ENCODE measurements at places on chromosomes 5 and 9.

GRCh38 chr9:1152171-1152570 is 102.0 kb downstream of the DMRT2 start:
- no peak for DNase-seq

DNA sequence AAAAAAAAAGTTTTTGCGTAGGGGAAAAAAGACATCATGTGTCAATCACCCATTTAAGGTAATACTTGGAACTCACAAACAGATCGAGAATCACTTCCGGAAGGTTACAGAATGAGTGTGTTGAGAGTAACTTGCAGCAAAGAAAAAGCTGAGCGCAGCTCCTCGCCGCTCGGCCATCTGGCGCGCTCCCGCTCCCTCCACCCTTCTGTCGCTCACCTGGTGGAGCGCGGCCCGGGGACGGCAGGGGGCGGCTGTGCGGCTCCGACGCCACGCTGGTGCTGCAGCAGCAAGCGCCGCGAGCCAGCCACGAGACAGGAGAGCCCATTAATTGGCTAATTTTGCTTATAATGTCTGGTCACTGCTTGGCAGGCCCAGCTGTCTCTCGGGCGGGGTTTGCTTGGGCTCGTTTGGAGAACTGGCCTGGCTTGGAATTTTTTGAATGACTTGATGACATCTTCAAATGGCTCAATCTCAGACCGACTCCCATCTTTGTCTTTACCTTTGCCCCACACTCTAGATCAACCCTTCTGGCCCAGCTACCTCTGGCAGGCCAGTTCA is 601.8 kb downstream of the CCDC171 start:
- DNase-seq: peak; percentile 64

GRCh38 chr9:13491493-13492424 is 212.3 kb upstream of the MPDZ start:
- no peak for DNase-seq

DNA sequence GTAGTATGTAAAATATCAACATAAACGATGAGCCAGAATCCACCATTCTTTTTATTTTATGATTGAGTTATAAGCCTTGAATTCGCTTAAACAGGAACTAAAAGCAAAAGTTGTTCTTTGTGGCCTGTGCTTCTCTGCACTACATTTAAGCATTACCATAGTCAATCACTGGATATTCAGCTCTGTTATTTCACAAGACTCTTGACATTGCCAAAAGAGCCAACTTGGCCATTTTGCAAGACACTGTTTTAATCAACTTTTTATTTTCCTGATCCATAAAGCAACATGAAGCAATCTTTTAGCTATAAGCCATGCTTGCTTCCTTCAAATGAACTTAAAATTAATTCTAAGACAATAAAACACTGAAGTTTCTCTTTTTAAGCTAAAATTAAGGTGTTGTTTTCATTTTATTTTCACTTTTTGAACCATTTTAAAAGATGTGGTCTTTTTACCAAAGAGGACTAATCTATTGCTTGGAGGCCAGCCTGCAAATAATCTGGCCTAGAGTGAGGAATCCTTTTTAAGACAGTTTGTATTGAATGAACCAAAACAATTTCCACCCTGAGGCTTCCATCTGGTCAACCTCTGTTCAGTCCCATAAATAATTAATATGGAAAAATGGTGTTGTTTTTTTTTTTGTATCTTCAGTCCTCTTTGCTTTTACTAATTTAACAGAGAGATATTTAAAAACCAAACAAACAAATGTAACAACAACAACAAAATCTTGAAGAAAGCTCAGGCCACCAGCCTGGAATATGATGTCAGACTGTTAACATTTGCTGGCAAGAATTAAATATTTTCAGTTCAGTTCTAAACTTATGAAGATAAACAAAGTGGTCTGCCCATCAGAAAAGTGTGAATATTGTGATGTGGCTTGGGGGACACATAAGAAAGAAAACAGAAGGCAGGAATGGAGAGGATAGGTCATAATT is 274.4 kb downstream of the MARCHF11 start:
- DNase-seq: no peak

DNA sequence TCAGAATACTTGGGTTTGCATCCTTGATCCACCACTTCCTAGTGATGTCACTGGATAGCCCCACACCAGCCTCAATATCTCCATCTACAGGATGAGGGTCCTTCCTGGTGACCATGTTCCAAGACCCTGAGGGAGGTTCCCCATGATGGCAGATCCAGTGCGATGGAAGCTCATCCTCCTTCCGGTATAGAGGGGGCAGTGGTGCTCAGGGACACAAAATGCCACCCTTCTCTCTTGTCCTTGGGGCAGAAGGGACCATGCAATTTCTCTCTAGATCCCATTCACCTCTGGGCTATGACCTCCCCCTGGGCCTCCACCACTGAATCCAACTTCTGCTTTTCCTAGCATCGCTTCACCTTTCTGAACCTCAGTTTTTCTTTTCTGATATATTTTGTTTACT is 5.4 kb upstream of the SLC25A51 start:
- DNase-seq: no peak

- no peak for DNase-seq
These were observed 428.8 kb downstream of the ARHGEF28 start for GRCh38 chr5:74054641-74055421.

- peak; percentile 89 for DNase-seq
These were observed 15.4 kb downstream of the TRAF2 start for GRCh38 chr9:136901516-136902258.

DNA sequence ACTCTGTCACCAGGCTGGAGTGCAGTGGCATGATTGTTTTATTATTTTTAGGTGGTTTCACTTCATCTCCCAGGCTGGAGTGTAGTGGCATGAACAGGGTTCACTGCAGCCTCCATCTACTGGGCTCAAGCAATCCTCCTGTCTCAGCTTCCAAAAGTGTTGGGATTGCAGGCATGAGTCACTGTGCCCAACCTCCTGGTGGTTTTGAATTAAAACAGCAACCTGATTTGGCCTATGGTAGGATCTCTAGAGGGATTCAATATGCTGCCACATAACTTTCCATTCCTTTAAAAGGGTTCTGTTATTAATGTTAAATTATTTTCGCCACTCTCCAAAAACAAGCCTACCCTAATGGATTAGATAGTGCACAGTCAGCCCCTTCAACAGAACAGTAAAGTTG is 9.9 kb upstream of the HSPA4 start:
- DNase-seq: no peak

DNA sequence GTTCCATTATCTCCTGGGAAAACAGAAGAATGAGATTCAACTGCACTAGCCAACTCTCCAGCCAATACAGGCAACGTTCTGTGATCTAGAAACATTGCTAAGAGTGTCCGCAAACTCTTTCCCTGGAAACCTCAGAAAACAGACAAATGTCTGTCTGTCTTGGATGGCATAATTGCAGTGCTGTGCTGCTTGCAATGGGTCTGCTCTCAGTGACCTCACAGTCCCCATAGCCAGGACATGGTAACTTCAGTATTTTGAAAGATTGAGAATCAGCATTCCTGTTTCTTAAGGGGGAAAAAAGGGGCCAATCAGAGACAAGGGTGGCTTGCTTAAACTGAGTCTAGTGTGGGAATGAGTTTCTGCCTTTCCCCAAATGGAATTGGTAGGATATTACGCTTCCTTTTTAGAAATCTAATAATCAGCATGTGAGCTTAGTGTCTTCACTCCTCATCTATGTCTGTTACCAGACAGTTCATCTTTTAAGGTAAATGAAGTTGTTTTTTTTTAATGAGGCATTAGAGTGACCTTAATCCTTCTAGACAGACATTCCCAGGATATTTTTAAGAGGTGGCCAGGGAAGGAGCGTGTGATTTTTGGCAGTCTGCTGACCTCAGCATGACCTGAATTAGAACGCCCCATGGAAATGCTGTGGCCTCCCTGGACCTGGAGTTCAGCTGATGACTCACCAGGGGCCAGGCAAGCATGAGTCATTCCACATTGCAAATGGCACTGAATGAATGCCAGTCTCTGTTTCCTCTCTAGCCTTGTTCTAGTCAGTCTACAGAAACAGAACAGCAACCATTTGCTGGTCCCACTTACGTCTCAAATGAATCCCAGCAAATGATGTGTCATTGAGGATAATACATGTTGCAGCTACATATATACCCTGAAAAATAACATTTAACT is 210.2 kb upstream of the ACTBL2 start:
- DNase-seq: peak; percentile 29

DNA sequence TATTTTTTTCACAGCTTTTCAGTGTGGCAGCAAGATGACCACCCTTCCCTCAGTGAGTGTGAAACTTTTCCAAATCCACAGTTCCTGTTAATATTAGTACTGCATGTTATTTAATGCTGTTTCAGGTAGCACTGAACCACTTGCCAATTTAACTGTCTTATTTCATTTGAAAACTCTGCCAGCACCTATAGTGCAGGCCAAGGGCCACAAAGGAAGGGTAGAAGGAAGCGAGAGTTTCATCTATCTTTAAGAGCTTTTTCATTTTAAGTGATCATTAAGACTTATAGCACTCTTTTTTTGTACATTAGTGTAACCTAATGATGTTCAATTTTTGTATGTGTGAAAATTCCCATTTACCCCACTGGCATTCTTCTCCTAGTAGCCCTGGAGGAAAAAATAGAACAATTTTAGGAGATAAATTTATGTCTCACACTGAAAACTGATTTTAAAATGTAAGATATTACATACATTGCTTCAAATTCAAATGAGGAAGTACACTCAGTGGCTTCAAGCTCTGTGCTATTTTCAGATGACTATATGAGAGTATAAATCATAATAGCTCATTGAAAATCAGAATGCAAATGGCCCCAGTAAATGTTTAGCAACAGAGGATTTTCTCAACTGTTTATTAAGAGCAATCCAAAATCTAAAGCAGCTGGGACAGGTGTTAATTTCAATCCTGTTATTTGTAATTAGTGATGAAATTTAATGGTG is 820.5 kb downstream of the PTPRD start:
- no peak for DNase-seq

DNA sequence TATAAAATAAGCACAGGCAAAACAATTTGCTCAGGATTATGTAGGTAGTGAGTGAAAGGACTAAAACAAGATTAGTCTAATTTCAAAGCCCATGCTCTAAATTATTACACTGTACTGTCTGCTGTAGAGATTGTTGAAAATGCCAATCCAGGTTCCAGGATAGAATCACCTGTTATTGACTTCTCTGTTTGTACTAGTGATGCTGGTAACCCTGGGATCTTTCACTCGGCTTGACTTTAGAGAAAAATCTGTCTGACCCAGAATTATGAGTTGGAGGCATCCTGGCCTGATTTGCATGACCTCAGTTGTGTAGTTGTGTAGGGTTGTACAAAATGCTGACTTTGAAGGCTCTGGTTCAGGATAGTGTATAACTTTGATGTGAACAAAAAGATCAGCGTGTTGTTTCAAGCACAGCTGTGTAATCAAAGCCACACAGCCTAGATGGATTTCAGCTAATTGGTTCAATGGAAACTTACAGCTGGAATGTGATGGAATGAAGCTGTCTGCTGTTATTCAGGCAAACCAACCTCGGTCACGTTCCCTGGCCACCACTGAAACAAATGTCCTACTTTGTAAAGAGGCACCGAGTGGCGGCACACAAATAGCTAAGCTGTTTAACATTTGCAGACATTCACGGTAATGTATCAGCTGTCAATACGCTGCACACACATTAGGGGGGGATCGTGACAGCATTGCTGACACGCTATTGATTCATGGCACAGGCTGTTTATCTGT is 340.3 kb downstream of the KCTD16 start:
- no peak for DNase-seq

DNA sequence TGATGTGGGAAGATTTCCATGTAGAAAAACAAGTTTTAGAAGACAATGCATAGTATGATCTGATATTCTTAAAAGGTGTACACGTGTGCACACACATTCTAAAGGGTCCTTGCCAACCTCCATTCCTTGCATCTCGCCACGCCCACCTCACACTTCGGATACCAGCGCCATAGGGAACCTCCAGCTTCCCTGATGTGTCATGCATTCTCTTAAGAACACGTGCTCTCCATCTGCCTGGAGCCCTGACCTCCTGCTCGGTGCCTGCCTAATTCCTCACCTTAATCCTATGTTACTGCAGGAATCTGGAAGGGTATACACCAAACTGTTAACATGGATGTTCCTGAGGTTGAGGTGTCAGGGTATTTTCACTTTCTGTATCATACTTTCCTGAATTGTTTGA is 63.1 kb downstream of the PTCD2 start:
- no peak for DNase-seq

DNA sequence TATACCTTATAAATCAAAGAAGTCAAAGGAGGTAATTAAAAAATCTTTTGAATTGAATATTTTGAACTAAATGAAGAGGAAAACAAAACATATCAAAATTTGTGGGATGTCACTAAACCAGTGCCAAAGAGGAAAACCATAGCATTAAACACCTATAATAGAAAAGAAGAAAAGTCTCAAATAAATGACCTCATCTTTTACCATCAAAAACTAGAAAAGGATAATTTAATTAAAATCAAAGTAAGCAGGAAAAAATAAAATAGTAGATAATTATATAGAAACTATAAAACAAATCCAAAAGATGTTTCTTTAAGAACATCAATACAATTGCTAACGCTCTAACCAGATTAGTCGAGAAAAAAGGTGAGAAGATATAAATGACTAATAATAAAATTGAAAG is 47.8 kb downstream of the LPAR1 start:
- DNase-seq: no peak

GRCh38 chr5:149421834-149422233 is 42.7 kb upstream of the IL17B start:
- no peak for DNase-seq

- no peak for DNase-seq
These were observed 79.4 kb downstream of the FER start for GRCh38 chr5:108827131-108827530.

GRCh38 chr5:180353048-180353979 is at the start of gene GFPT2:
TSS of gene GFPT2 (minus strand) at chr5:180353336. CDS start at chr5:180353217, 119 bp downstream.
- peak; percentile 77 for DNase-seq

DNA sequence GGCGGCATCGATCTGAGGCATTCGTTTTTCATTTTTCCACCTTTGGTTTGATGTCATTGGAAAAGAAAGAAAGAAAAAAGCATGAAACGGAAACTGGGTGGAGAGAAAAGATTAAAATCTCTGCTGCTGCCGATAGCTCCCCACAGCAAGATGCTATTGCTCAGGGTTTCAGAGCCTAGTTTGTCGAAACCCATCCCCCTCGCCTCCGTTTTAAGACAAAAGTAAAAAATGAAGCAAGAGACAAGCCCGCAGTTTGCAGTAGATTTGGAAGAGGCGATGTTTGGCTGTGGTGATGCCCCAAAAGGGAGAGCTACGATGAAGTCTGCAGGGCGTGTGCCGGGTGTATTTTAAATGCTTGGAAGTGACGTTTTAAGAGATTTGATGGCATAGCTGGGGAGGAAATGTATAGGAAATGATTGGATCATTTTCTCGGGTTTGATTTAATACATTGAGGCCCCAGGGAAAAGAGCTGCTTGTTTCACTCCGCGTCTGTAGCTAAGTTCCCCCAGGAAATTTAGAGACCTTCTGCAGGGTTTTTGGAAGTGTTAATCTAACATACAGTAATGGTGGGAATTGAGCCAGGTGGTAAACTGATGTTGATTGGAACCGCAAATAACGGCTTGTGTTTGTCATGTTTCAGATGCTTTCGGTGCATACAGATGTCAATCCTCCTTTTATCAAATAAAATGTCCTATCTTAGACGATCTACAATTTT is 909 bp downstream of the NDFIP1 start:
- no peak for DNase-seq

- no peak for DNase-seq
These were observed 37.5 kb upstream of the CDKN2AIPNL start for GRCh38 chr5:134449167-134449566.

- DNase-seq: no peak
These were observed 3.9 kb downstream of the UNC5A start for GRCh38 chr5:176814313-176814685.
